NCI-H1930 (cell line): ENCODE measurements at places on chromosomes 3 and 15.

GRCh38 chr15:47398594-47398993, 318.7 kb upstream of the SEMA6D start:
- DNase-seq = no peak

GRCh38 chr3:143207338-143207961, 87.9 kb downstream of the CHST2 start:
- no peak for DNase-seq

DNA sequence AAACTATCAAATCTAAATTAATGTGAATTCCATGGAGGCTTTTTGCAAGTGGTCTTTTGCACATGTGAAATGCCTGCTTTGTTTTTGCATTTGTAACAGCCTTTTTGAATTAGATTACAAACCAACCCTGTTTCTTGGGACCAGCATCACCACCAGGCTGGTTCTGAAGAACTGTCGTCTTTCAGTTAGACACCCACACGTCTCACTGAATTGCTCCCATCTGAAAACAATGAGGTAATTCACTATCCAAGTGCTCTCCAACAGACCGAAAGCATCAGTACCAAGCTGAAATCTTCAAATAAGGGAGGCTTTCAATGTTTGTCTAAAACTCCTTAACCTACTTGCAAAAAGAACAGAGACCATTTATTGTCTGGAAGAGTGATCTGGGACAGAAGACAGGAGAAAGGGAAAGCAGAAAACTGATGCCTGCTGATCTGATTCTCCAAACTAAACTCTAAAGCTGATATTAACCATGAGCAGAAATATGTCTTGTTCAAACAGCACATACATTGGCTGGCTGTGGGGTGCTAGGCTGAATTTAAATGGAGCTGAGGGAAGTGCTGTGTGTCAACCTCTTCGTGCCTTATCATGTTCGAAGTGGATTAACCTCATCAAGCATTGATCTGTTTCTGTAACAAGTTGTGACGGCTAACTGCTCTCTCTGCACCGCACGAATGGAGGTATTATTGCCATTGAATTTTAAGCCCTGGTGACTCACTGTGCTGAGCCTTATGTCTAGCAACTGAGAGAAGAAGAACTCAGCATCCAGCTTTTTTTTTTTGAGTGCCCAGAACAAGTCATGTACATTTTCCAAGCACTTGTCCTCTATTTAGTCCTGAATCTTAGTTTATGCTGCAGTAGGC, 213.7 kb upstream of the P2RY1 start:
- no peak for DNase-seq

- DNase-seq = no peak
Measured at GRCh38 chr3:67946436-67946835, 292.0 kb upstream of the SUCLG2 start.

DNA sequence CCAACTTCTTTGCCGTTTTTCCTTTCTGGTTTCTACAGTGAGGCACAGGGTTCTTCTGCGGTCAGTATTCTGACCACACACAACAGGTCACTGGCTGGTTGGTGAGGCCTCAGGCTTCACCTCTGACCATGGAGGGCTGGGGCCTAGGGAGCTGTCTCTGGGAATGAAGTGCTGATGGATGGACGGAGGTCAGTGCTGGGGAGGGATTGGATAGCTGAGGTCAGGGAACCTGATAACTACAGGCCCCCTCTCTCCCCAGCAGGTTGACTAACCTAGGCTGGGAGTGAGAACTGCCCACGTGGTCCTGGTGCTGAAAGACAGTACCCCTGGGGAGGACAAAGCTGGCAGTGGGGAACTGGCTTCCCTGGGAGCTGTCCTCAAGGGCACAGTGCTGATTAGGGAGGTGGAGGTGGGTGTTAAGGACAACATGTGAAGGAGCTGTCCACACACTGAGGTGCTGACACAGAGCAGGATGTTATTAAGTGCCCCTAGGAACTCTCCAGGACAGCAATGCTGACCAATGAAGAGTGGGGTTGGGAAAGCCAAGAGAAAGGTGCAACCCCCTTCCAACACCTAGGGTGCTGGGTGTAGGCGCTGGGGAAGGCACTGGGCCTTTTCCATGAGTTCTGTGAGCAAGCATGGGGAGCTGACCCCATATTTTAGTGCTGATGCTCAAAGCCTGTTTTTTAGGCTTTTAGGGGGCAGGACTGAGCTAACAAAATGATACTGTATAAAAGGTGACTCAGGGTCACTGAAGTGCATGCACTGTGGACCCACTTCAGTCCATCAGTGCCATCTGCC, 45.2 kb downstream of the ATP2B2 start:
- DNase-seq = no peak
